ENCODE measurements at places on chromosomes 5 and 9.

DNA sequence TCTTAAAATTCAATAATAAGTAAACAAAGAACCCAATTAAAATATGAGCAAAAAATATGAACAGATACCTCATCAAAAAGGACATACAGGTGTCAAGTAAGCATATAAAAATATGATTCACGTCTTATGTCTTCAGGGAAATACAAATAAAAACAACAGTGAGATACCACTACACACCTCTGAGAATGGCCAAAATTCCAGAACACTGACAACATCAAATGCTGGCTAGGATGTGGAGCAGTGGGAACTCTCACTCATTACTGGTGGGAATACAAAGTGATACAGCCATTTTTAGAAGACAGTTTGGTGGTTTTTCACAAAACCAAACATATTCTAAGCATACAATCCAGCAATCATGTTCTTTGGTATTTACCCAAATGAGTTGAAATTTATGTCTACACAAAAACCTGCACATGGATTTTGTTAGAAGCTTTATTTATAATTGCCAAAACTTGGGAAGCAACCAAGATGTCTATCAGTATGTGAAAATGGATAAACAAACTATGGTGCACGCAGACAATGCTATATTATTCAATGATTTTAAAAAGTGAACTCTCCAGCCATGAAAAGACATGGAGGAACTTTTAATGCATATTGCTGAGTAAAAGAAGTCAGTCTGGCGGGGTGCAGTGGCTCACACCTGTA, 252.3 kb downstream of the NR3C1 start:
- DNase-seq: no peak

GRCh38 chr5:143002459-143003327, 232.5 kb downstream of the ARHGAP26 start:
- no peak for DNase-seq

DNA sequence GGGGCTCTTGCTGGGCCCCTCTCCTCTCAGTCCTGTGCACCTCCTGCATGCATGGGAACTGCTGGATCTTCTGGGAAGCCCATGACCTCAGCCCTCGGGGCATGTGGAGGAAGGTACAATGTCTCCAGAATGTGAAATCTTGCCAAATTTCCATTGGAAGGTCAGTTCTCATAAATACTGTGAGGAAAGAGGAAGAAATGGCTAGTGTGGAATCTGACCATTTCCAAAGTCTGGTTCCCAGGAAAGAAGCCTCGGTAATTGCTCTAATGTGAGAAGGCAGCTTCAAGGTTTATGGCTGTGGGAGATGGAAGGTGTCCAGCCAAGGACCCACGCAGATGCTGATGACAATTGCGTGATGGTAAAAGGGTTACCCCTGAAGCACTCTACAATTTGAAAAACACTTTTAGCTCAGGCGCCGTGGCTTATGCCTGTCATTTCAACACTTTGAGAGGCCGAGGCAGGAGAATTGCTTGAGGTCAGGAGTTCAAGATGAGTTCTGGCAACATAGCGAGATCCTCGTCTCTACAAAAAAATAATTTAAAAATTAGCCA, 8.1 kb upstream of the IL17B start:
- DNase-seq: no peak

DNA sequence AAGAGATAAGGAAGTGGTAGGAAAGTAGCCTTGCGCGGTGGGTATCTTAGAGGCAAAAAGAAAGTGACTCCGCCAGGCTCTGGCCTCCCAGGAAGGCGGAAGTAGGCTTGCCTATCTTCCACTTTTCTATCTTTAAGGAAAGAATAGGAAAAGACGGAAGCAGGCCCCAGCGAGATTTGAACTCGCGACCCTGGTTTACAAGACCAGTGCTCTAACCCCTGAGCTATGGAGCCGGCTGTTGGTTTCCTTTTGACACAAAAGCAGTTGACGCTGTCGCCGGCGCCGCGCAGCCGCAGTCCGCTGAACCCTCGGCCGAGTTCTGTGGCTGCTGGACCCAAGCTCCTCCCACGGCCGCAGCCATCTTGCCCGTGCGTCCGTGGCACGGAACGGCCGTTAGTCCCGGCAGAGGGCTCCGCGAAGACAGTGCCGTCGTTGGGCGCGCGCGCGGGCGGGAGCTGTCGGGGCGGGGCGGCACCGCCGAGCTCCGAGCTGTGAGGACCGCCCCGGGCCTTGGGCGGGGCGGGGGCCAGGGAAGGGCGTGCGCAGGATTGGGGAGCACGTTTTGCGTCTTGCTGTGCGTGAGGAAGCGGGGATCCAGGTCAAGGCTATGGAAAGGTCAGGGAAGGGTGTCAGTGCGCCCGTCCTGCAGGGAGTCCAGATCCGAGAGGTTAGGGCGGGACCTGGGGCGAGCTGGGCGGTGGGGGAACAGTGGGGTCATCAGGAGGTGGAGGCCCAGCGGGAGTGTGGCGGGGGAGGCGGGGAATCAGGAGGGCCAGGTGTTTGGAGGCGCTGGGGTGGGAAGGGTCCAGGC, 13.3 kb downstream of the TRIM7 start:
- peak; percentile 98 for DNase-seq

GRCh38 chr9:133786371-133786753, 48.2 kb upstream of the SARDH start:
- no peak for DNase-seq

DNA sequence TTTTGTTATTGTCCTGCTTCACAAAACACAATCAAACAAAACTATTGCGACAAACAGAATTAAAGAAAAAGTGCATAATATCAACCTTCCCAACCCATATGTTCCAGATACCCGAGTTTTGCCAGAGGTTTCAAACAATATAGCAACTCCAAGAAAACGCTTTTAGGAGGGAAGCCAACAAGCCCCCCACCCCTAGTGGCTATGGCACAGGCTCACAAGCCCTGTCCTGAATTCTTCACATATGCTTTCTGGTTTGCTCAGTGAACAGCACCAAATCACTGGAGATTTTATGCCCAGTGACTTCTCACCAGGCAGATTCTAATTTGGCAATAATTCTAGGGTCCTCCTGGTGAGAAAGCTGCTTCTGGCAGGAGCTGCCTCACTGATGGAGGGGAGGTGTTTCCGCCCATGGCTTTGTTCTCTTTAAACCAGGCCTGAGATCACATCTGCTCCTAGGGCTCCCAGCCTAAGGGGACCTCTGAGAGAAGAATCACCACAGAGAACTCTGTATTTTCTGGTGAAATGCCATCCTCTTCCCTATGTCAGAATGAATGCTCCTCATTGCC, 1982.4 kb downstream of the EFNA5 start:
- no peak for DNase-seq

- no peak for DNase-seq
Measured at GRCh38 chr5:149320791-149321330, 24.4 kb upstream of the GRPEL2 start.

GRCh38 chr5:22751536-22751935, 101.6 kb downstream of the CDH12 start:
- no peak for DNase-seq

- DNase-seq: no peak
Measured at GRCh38 chr5:82387001-82387818, 109.1 kb upstream of the RPS23 start.

GRCh38 chr5:142618130-142618523, 67.8 kb downstream of the FGF1 start:
- DNase-seq: peak; percentile 8

DNA sequence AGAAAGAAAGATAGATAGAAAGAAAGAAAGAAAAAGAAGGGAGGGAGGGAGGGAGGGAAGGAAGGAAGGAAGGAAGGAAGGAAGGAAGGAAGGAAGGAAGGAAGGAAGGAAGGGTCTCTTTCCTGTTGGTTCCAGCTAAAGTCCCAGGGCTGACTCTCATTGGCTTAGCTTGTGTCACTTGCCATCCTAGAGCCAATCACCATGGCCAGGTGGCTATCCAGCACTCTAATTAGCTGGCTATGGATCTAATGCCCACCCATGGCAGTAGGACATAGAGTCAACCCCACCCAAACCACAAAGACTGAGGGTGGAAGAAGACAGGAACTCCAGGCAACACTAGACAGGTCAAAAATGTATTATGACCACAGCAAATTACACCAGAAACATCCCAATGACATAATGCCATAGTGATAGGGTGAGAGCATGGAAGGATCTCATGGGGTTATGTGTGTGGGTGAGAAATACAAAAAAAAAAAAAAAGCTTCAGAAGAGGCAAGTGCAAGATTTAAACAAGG, 10.8 kb upstream of the CPLX2 start:
- no peak for DNase-seq

DNA sequence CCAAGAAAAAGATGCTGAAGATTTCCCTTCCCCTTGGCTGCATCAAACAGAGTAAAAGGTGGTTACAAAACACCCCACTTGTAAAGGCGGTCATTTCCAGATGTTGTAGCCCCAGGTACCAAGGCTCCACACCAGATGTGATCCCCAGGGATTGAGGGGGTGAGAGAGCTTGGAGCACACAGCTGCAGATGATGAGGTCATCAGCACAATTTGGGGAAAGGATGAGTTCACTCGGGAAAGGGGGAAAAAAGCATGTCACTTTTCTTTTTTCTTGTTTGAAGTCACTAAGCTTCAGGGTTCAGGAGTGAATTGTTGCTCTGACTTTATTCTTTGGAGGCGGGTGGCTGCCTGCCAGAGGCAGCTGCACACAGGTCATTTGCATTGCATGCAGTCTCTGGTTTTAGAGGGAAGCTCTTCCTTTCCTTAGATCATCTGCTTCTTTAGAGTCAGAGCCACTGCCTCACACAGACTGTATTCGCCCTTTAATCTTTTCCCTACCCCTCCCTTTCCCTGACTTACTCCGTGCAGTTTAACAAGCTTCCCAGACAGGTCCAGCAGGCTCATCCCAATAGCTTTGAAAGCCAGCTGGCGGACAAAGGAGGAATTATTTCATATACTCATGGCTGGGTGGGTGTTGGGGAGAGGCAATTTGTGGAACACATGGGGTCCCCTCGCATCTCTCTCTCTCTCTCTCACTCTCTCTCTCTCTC, 409.3 kb upstream of the SLC24A2 start:
- DNase-seq: no peak

DNA sequence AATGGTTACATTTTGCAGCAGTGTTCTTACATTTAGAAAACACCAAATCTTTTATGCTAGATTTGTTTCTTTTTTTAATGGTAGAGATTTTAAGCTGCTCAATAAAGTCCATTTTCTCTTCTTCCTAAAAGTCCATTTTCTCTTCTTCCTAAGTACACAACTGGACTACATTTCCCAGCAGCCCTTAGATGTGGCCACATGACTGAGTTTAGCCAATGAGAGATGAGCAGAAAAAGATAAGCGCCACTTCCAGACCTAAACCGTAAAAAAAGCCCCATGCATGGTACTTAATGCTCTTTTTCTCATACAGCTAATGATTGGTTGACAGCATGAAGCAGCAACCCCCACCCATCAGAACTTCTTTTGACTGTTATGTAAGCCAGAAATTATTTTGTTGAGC, 206.7 kb downstream of the FAM114A2 start:
- DNase-seq: no peak

GRCh38 chr9:26802921-26803320, 89.7 kb downstream of the CAAP1 start:
- no peak for DNase-seq

DNA sequence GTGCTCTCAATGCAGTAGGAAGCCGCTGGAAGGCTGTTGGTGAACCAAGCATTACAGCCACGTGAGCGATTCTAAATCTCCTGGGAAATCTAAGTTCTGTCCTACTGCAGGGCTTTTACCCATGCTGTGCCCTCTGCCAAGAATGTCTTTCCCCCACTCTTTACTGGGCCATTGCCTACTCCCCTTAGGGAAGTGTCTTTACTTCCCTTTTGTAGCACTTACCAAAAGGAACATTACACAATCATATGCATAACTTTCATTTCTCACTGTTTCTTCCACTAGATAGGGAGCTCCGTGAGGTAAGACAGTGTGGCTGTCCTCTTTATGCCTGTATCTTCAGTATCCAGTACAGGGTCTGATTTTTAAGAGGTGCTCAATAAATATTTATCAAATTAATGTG, 241.7 kb upstream of the NR4A3 start:
- DNase-seq: no peak

- DNase-seq: no peak
Measured at GRCh38 chr9:124260769-124261603, 3.2 kb downstream of the NEK6 start.

DNA sequence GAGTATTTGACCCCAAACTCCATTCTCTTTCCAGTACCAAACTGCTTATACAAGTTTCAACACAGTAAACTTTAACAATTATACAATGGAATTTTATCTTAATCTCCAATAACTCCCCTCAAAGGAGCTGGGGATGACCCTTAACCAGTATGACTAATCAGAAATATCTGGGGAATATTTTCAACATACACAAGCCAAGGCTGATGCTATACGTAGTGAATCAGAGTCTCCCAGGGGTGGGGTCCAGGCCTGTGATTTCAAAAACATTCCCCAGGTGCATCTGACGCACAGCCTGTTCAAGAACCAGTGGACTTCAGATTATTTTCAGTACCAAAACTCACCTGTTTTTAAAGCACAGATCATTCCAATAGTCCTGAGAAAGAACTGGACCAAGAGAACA, 11.8 kb upstream of the SEMA5A start:
- DNase-seq: no peak

GRCh38 chr5:88778736-88779135, 104.2 kb downstream of the MEF2C start:
- no peak for DNase-seq

DNA sequence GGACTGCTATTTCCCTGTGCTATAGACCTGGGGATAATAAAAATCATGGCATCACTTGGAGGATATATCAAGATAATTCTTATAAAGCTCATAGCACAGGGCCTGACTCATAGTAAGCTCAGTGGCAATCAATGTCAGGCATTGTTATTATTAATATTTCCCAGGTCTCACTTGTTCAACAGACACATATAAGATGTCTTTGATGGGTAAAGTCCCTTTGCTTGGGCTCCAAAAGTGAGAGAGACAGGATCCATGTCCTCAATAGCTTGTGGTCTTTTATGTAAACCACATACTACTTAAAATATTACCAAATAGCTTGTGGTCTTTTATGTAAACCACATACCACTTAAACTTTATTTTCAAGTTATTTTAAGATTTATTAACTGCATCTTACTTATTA, 11.2 kb downstream of the SH3RF2 start:
- no peak for DNase-seq

DNA sequence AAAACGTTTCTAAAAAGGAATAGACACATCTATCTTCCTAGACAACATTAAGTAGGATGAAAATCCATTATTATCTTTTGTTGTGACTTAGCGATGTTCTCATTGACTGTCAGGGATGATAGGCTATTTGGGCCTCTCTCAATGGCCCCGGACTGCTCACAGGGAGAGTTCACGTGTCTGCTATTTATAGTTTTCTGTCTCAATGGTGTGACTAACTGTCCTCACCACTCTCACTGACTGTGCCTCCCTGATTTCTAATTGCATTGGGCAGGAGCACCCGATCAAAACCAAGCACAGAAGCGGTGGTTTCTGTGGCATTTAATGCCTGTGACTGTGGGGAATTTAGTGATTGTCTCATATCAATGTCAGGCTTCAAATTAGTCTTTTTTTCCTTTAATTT, 286.7 kb upstream of the KLF9 start:
- no peak for DNase-seq

GRCh38 chr9:120587328-120587727, 7.4 kb upstream of the CDK5RAP2 start:
- DNase-seq: no peak

Measured in stimulated activated CD4-positive, alpha-beta T cell treated with anti-CD3 and anti-CD28 coated beads, Interleukin-12 subunit alpha, Interleukin-12 subunit beta, amount 100 ng/mL, for 24 hours (primary cell).